RPMI7951 (cell line): ENCODE measurements at places on chromosomes 2 and 18. TPM values are rescaled to one million over a fixed set of nuclear protein-coding genes. Genes with fewer than 3 reads are reported as not detected.

TSPYL6 gene
- not detected in 2 replicates for total RNA-seq

BOLL gene
- total RNA-seq, result not detected in 2 replicates

TYW5 gene
- 9.0 and 9.1 TPM in 2 replicates for total RNA-seq

DNA sequence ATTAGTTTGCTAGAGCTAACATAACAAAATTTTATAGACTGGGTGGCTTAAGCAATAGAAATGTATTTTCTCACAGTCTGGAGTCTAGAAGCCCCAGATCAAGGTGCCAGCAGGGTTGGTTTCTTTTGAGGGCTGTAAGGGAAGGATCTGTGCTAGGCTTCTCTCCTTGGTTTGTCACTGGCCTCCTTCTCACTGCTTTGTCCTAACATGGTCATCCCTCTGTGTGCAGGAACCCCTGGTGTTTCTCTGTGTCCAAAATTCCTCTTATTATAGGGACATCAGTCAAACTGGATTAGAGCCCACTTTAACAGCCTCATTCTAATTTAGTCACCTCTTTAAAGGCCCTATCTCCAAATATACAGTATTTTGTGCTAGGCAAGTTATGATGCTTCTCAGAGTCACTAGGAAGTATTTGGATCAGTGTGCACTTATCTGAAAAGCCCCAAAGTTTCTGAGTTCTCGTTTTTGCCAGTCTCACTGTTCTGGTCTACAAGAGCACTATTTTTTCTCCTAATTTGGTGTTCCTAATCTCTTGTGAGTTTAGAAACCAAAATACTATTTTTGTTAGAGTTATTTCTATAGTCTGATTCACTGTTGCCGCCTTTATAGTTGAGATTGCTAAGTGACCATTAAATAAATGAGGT lies 29.0 kb downstream of the ZC3H6 start:
- no peak for DNase-seq

DNA sequence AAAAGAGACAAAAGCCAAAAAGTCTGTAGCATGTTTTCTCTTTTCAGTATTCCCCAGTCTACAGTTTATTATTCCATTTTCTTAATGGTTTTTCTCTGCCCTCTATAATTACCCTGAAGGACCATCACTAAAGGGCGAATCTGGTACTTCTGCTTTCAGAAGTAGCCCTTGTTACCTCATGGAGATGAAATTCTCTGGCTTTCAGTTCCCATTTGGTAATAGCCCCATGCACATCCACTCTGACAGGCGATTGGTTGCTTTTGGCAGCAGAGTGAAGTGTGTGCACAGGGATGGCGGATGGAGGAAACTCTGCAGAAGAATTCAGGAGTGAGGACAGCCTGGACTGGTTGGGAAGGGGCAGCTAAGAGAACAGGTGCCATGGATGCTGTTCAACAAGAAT lies 66.3 kb upstream of the NABP1 start:
- DNase-seq, result no peak

DNA sequence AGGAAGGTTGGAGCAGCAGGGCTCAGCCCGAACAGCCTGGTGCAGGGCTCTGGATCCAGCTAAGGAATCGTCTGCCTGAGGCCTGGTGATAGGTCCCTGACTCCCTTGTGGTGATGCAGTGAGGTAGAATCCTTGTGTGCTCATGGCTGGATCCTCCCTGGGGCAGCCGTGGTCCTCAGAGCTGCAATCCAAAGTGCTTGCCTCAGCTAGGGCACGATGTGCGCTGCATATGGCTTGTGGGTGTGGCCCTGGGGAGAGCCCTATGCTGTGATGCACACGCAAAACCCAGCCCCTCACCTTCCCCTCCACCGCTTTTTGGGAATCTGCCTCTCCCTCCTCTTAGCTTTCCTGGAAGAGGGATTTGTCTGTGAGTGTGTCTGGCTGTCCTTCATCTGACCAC lies 142.2 kb downstream of the DYSF start:
- DNase-seq, result no peak

DNA sequence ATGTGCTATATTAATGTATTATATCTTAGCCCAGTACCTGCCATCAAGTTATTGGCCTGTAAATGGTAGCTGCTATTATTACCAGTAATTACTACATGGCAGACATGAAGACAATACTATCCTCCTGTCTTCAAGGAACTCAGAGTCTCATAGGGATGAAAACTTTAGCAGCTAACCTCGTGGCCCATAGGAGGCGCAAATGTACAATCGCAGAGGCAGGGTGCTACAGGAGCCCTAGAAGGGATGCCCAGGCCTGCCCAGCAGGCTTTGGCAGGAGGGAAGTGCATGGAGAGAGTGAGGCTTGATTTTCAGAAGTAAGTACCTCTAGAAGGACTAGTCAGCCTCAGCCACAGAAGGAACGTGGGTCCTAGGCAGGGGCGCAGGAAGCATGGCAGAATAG lies 44.7 kb upstream of the KIDINS220 start:
- peak; percentile 16 for DNase-seq

DNA sequence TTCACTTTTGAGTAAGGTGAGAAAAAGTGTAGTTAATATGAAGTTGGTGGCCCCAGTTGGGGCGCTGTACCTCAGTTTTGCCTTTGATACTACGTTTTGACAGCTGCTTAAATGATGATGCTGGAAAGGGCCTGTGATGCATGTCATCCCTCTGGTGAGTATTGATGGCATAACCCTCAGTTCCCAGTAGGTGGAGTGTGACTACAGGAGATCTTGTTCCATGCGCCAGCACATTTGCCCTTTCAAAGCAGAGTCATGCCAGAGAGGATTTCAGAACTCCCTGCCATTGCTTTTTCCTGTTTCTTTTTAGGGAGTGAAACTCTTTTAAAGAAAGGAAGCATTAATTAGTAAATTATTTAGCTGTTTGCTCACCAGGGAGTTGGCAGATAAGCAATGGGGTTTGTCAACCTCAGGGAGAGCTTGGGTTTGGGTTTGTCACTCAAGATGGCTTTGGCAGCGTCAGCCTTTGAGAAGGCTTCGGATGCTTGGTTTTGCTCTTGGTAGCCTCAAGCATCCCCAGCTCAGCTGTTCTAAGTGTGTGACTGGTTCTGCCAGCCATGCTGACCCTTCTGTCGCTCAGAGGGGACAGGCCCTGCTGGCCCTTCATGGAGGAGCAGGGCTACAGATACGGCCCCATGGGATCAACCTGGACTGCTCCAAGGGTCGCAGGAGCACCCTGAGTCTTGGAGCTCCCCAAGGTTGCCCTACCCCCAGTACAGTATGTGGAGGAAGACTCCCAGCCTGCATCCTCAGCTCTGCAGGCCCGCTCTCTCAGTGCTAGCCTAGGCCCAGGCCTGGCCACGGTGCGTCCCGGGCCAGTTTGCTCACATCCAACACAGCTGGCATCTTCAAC lies 29.1 kb downstream of the ARMC9 start:
- DNase-seq, result peak; percentile 77

DNA sequence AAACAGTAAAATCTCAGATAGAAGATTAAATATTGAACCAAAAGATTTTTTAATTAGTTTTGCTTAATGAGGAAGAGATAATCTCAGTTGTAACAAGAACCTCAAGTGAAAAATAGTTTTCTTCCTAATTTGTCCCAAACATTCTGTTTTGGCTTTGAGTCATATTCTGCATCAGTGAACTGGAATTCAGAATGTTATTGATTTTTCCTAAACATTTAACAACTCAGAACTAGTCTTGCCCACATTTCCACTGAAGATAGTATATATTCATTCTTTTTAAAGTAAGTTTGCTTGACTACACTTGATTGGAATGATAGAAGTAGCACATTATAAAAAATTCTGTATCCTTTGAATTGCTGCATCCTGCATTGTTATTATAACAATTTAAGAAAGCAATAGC lies 85.7 kb upstream of the UGP2 start:
- DNase-seq, result peak; percentile 13

DNA sequence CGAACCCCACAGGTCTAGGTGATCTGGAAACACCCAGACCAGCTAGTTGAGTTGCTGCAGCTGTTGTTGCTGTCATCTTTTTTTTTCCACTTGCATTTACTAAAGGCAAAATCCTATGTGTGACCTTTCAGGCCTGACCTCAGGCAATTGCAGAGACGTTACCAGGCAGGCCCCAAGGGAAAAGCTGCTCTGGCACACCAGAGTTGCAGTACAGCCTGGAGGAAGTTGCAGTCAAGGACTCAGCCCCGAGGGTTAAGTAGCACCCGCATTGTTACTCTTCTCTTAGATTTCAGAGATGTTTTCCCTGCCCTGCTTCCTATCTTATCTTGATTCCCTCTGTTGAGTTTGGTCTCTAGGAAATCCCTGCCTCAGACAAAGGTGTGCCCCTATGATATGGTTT lies 45.2 kb upstream of the SMAD2 start:
- no peak for DNase-seq
